Fibroblast of skin of right quadriceps (primary cell): ENCODE measurements at places on chromosomes 7 and 10.
A peak's percentile ranks its signal among the peaks of the same experiment; 100 is the strongest.

DNA sequence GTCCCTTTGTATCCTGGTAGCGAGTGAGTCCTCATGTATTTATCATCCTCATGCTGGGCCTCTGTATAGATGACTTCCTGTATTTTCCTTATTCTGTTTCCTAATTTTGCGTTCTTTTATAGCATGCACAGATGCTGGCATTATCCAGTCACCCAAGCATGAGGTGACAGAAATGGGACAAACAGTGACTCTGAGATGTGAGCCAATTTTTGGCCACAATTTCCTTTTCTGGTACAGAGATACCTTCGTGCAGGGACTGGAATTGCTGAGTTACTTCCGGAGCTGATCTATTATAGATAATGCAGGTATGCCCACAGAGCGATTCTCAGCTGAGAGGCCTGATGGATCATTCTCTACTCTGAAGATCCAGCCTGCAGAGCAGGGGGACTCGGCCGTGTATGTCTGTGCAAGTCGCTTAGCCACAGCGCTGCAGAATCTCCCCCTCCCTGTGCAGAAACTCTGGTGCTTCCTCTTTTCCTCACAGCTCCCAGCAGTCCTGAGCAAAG lies 183.1 kb upstream of the PRSS58 start:
- no peak for DNase-seq

DNA sequence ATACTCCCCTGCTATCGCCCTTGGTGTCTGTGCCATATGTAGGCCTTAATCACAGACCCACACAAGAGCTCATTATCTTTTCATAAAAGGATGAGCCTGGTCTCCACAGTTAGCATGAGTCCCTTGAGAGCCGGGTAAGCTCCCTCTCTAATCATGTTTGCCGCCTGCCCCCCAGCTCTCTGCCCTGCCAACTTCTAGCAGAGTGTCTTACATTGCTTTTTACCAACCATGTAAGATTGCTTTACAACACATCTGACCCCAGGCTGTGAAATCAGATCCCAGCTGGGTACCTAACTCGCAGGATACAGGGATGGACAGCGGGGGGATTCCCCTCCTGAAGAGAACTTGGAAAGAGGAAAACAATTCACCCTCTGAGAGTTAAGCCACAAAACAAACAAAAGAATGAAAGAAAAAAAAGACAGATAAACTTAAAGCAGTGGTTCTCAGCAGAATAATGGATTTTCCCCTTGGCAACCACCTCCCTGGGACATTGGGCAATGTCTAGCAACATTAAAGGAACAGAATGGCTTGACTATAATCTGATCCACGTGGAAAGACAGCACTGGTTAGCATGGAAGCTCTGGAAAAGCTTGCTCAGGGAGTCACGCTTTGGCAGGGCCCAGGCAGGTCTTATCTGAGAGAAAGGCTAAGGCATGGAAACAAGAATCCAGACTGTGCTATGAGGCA lies 39.4 kb upstream of the ATOH7 start:
- DNase-seq, result no peak

GRCh38 chr10:43904844-43905243 lies 256.2 kb upstream of the ZNF32 start:
- no peak for DNase-seq

DNA sequence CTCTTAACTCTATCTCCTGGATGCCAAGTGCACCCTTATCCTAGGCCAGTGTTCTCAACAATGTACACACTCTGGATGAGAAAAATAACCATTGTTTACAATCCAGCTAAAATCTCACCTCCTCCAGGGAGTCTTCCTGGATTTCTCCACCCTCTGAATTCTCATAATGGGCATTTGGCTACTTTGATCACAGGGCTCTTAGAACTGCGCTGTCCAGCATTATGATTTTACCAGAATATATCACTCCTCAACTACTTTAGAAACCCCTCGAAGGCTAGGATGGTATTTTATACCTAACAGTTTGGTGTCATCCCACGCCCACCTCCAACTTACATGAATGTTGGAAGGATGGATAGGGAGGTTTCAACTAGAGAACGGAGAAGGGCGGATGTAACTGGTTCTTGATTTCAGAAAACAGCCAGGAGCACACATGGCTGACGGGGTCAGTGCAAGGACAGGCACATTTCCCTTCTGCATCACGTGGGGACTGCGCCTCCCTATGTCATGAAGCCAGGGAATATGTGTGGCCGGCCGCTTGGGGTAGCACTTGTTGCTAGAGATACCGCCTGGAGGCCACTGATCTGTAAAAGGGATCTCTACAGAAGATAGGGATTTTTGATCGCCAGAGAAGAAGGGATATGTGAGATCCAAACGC lies 1.2 kb upstream of the ATP6V0E2 start:
- peak; percentile 81 for DNase-seq

DNA sequence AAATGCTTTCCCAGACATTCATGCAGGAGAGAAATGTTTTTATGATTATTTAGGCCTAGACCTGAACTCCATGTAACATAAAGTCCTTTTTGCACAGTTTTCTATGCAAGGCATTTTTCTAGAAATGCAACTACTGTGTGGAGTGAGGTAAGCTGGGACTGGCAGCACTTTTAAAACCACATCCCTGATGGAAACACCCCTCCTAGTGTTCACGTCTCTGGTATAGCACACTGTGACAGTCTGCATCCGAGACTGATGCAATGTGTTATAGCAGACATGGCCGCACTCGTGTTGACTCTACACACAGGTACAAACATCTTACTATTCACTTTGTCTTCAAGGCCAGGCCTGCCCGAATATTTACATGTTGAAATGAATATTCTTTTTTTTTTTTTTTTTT lies 19.3 kb upstream of the ERCC6 start:
- no peak for DNase-seq

GRCh38 chr10:132359305-132360040 lies 27.5 kb downstream of the LRRC27 start:
- no peak for DNase-seq

DNA sequence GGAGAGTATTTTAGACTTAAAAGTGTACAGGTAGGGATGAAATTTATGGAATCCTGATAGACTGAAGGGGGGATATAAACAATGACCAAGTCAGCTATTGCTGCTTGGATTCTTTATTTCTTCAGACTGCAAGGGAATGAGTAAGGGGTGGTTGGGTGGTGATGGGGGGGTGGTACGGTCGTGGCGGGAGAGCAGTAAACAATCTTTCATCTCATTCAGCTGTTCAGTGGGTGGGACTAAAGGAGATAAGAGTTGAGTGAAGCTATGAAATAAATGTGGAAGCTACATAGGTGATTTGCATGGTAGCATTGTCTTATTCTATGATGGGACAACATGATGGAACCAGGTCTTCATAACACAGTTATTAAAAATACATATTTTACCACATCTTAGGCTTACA lies 1.8 kb downstream of the SEPTIN7 start:
- DNase-seq, result no peak

DNA sequence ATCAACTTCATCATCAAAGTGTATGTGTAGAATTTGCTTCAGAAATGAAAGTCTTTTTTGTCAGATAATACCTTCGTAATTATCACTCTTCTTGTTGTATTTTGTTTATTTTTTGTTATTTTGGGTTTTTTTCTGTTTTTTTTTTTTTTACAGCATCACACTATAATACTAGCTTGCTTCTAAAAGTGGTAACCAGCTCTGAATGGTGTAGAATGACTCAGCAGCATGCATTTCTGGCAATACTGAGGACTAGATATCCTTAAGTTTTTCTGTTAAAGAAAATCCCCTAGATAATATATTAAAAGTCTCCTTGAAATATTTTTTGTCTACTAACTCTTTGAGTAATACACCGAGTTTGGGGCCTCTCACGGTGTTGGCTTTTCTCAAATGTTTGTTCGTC lies 109.1 kb downstream of the LMBR1 start:
- no peak for DNase-seq

DNA sequence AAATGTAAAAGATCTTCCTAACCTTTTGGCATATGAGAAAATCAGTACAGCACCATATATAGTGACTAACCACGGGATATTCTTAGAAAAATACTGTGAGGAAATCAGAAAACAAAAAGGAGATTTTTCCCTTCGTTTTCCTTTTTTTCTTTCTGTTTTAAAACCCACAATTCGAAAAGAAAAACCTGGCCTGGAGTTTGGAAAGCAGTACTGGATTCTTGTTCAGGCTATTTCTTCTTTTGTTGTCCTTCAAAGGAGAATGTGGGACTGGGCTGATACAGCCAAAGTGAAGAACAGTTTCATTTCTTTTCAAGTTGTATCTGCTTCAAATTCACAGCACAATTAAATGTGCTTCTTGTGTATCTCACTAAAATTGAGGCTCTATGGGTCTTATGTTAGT lies 156.8 kb upstream of the PHYHIPL start:
- no peak for DNase-seq

DNA sequence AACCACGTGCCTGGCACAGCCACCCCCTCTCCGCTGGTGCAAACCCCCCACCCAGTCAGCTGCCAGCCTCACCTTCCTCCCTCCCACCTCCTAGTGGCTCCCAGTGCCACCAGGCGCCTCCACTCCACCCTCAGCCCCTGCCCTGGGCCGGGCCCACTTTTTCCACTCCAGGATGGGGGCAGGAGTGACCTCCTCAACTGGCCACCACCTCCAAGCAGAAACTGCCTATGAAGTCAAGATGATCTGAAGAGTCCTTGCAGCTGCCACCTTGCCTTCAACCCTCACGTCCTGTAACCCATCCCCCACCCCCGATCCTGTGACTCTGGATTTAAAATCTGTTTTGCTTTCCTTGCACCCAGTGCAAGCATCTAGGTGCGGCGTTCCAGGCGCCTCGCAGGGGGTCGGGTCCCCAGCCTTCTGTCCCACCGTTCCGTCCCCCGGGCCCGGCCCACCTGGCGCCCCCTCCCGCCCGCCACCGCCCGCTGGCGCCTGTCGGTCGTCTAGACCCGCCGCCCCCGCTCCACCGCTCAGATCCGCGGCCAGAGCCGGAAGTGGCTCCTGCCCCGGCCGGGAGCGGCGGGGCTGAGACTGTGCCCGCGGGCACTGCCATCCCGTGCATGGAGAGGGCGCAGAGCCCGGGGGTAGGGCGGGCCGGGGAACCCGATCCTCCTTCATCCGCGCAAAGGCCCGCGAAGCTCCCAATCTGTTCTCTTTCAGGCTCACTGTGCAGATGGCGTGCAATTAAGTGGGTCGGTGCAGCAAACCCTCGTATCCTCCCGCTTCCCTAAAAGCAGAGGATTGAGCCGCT lies 51.2 kb upstream of the GTF2I start:
- no peak for DNase-seq

- no peak for DNase-seq
Observed at GRCh38 chr10:33861016-33861704, 526.7 kb upstream of the NRP1 start.

- DNase-seq, result no peak
Observed at GRCh38 chr10:110812583-110812982, 59.1 kb upstream of the PDCD4 start.

- DNase-seq, result peak; percentile 37
Observed at GRCh38 chr7:4713183-4713784, 31.2 kb downstream of the FOXK1 start.

- peak; percentile 55 for DNase-seq
Observed at GRCh38 chr10:113148901-113149300, 198.9 kb downstream of the TCF7L2 start.

- DNase-seq, result peak; percentile 26
Observed at GRCh38 chr10:17747883-17748550, 4.0 kb upstream of the TMEM236 start.

DNA sequence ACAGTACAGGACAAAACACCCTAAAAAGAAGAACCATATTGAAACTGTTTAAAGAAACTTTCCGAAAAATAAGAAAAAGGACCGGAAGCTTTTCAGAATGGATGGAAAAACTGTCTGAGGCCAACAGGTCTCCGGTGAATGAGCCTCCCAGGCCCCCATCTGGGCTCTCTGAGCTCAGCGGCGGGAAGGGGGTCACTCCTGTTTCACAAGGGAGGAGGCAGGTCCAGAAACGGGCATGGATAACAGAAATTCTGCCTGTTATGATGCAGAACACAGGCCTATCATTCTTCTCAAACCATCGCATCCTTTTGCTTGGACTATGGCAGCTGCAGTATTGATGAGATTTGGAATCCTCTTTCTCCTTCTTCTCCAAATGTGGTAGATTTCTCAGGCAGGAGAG lies 58.9 kb upstream of the SHH start:
- no peak for DNase-seq

DNA sequence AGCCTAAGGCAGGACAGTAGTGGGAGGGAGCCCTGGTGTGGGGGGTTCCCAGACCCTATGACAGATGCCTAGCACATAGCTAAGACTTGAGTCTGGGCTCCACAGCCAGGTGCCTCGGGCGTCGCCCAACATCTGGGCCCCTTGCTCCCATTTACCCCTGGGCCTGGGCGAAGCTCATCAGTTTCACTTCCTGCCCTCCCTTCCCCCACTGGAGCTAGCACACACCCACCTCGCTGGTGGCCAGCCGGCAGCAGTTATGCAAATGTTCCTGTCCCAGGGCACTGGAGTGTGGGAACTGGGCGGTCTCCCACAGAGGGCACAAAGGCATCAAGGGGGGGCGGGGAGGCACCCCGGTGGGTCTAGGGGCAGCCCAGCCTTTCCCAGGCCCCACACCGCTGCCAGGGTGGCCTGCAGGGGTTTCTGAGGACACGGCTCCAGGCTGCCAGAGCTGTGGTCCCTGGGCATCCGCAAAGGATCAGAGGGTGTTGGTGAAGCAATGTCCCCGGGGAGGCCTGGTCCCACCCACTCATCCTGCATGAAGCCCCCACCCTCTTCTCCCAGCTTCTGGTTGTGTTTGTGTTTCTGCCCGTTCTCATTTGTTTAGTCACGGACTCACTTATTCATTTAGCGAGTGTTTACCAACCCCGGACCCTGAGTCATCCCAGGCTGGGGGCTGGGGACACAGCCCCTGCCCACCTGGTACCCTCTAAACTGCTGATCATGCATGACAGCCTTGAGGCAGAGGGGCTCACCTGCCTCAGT lies 20.4 kb downstream of the SH2B2 start:
- peak; percentile 28 for DNase-seq

DNA sequence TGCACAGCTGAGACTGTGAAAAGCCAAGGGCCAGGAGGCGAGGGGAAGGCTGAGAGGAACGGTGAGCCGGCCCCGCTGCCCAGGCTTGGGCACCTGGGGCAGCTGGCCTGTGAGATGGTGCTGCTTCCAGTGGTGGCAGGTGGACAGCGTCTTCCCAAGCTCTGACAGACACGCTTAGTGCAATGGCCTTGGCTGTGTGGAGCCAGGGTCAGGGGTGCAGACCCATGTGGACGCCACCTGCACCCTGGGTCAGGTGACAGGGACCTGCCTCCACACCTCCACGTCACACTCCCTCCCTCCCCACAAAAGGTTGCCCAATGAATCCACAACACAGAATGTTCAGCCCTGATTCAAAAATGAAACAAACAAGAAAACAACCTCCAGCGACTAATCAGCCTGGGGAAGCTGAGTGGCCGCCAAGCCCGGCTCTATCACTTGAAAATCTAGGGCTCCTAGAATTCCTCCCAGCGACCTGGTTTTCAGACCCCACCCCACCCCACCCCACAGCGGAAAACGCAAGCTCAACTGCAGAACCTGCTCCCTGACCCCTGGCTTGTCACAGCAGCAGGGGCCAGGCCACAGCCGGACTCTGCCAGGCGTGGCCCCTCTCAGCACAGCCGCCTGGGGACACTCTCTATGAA lies 54.3 kb downstream of the PRKAG2 start:
- no peak for DNase-seq

- no peak for DNase-seq
Observed at GRCh38 chr7:5143935-5144903, 45.8 kb upstream of the WIPI2 start.
